ENCODE measurements at places on chromosomes 4 and X. TPM values are rescaled to one million over a fixed set of nuclear protein-coding genes. Genes with fewer than 3 reads are reported as not detected.

Gene PLXNA3
- 41.3 TPM for polyA plus RNA-seq

Gene ABLIM2
- 16.0 TPM for polyA plus RNA-seq

Gene GABRE
- 37.8 TPM for polyA plus RNA-seq

Gene MTMR8
- 1.2 TPM for polyA plus RNA-seq

Gene VSIG4
- polyA plus RNA-seq = 16.2 TPM

Gene PCDH11X
- 0.58 TPM for polyA plus RNA-seq

Gene THAP9
- polyA plus RNA-seq = 7.8 TPM

Gene ZXDA
- polyA plus RNA-seq = 3.1 TPM

Gene KCNE5
- polyA plus RNA-seq = 82.6 TPM

Gene NOX1
- polyA plus RNA-seq = 0.25 TPM

Gene SMARCA5
- polyA plus RNA-seq = 51.5 TPM

Gene TMEM35A
- 1.5 TPM for polyA plus RNA-seq

Gene GC
- polyA plus RNA-seq = not detected

Gene AREG
- polyA plus RNA-seq = 0.21 TPM

Gene RAB41
- 0.36 TPM for polyA plus RNA-seq

Gene GSX2
- polyA plus RNA-seq = not detected

Gene XAGE1A
- polyA plus RNA-seq = not detected

Gene L1CAM
- 2.5 TPM for polyA plus RNA-seq

Gene LNX1
- 4.0 TPM for polyA plus RNA-seq

Gene TMEM156
- polyA plus RNA-seq = 0.13 TPM

Gene RPS6KA6
- 5.2 TPM for polyA plus RNA-seq

Gene ADRA2C
- polyA plus RNA-seq = 3.4 TPM

Gene ADH6
- 0.35 TPM for polyA plus RNA-seq
